Suppressor macrophage treated with lipopolysaccharide for 4 hours (primary cell): ENCODE measurements at places on chromosomes 1 and 21.

- DNase-seq: no peak
These were observed 155.2 kb upstream of the COA6 start for GRCh38 chr1:234218078-234218477.

DNA sequence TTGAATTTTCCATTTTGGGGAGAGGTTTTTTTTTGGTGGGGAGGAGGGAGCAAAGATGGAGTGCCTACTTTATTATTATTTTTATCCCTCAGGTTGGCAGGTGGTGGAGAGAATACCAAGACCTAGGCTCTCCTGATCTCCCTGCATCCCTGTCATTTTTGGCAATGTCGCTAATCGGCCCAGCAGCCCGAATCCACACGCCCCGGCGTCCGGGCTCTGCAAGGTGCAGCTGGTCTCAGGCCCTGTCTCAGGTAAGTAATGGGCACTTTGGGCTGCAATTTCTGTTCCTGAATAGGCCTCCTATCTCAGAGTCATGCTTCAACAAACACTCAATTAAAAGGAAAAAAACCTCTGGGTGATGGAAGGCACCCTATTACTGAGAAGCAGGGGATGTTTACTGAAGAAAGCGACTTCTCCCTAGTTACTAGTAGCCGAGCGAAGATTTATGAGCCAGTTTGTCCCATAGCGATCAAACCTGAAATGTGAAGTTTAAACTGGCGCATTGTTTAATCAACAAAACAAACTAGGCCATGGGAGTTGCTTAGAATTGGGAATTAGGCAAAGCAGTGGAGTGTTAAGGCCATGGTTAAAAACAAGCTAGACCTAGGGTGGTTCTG is 137.8 kb downstream of the RWDD3 start:
- DNase-seq: no peak

GRCh38 chr1:20423169-20423795 is 62.7 kb downstream of the CAMK2N1 start:
- no peak for DNase-seq

DNA sequence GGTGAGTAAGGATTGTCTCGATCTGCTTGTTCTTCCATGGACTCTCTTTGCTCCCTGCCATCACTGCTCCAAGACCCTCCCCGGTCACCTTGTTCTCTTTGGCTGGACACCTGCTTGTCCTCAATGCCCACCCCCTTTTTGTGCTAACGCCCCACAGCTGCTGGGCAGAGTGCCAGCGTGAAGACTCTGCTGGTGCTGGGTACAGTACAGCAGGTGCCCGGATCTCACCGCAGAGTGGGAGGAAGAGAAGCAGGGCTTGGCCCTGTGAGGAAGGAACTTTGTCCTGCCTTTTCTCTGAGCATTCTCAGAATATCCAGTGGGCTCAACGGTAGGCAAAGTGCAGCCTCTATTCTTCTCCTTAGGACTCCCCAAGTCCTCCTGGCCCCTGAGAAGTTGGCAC is 90.1 kb downstream of the PLXNA2 start:
- DNase-seq: no peak

DNA sequence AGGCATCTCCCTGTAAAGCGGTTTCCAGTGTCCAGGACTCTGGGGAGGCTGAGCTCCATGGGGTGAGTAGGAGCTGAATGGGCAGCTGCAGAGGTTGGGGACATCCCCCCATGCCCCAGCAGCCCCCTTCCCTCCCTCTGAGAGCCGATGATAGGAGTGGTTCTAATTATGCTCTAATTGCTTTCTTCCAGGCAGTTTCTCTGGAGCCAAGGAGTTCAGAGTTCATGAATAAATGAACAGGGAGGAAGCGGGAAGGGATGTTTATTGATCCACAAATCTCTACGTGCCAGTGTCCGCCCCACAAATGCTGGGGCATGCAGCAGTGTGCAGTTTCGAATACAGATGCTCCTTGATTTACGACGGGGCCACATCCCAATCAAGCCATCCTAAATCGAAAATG is 15.6 kb downstream of the NKAIN1 start:
- no peak for DNase-seq

- DNase-seq: peak; percentile 92
These were observed 17.5 kb upstream of the VSIG8 start for GRCh38 chr1:159879977-159880376.

DNA sequence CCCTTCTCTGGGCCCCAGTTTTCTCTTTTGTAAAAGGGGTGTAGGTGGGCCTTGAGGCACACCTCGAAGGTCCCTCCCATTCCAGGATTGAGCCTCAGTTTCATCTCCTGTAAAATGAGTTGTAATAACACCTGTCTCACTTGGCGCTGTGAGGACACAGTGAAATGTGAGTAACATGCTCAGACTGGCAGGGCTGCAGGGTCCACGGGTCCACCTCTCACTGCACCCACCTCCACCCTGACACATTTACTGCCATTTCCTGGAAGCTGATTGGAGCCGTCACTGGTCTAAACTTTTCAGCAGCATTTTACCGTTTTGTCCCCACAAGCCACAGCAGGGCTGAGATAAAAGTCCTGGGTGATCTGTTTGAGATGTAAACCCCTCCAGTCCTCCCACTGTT is 398.0 kb downstream of the PTPRU start:
- no peak for DNase-seq

- DNase-seq: peak; percentile 90
These were observed 45.1 kb downstream of the CAPN8 start for GRCh38 chr1:223620297-223620897.

DNA sequence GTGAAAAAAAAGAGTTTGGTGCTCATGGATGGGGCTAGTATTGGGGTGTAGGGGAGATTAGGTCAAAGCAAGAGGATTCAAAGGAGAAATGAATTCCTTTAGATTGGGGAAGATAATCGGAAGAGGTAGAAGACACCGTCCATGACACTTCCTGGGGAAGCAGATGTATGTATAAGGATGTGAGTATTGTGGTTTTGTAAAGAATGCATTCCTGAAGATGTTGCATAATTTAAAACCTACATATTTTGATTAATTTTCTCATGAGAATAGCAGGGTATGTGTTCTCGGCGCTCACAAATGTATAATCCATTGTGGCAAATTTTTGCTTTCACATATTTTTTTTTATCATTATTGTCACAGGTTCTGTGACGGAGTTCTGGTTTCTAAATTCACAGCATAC is 5.5 kb upstream of the LGALS8 start:
- DNase-seq: no peak

DNA sequence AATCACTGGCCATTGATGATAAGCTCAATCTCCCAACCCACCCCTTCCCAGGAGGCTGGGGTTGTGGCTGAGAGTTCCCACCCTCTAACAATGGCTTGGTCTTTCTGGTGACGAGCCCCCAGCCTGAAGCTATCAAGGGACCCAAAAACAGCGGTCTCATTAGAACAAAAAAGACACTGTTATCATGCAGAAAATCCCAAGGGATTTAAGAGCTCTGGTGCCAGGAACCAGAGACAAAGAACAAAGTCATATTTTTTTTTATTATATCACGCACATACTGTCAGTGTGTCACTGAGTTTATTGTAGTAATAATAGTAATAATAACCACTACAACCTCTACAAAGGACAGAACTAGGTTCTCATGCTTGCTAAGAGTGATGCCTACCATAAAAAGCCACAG is 43.9 kb downstream of the CCDC185 start:
- no peak for DNase-seq

GRCh38 chr1:165854101-165854845 is 26.9 kb downstream of the UCK2 start:
- DNase-seq: peak; percentile 89

DNA sequence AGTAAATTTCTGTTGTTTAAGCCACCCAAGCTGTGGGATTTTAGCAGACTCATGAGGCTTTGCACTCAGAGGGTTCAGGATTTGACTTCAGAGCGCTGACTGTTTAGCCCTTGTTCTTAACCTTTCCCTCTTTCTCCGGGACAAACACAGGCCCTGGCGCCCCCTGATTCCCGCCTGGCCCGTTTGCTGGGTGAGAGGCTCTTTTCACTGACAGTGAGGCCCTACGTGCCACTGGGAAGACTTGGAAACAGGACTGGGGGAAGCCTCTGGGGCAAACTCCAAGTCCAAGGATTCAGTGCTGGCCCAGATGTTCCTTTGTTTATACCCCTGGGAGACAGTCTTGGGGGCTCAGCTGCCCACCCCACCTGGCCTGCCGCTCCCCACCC is 11.7 kb upstream of the TRIM63 start:
- no peak for DNase-seq

DNA sequence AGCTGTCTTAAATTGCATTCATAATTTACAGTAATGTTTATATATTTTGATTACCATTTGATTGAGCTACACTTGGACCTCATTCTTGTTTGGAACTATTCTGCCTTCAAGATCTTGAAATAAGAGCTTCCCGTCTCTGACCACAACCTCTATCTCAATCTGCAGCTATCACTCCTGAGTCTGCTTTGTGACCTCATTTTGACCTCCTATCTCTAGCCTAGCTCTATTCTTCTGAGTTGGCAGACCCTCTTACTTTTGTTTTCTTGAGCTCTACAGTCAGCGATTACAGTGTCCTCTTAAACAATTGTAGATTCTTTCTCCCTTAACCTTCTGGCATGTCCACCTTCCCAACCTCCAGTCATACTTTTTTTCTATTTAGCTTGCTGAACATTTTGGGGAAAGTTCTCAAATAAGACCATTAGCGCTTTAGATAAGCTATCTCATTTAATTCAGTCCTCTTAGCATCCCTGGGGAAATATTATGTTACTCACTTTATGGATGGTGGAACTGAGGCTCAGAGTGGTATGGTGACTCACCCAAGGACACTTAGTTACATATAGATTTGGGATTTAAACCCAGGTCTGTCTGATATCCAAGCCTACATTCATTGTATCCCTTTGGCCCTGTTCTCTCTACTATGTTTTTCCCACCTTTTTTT is 19.1 kb downstream of the RPAP2 start:
- no peak for DNase-seq

GRCh38 chr1:72037745-72038343 is 244.5 kb downstream of the NEGR1 start:
- DNase-seq: peak; percentile 60

DNA sequence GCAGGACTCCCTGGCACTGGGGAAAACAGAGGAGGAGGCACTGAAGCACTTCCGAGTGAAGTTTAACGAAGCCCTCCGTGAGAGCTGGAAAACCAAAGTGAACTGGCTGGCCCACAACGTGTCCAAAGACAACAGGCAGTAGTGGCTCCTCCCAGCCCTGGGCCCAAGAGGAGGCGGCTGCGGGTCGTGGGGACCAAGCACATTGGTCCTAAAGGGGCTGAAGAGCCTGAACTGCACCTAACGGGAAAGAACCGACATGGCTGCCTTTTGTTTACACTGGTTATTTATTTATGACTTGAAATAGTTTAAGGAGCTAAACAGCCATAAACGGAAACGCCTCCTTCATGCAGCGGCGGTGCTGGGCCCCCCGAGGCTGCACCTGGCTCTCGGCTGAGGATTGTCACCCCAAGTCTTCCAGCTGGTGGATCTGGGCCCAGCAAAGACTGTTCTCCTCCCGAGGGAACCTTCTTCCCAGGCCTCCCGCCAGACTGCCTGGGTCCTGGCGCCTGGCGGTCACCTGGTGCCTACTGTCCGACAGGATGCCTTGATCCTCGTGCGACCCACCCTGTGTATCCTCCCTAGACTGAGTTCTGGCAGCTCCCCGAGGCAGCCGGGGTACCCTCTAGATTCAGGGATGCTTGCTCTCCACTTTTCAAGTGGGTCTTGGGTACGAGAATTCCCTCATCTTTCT is 75.5 kb downstream of the PIK3CD start:
- no peak for DNase-seq

- DNase-seq: no peak
These were observed 14.7 kb downstream of the KIF21B start for GRCh38 chr1:201008666-201009360.

DNA sequence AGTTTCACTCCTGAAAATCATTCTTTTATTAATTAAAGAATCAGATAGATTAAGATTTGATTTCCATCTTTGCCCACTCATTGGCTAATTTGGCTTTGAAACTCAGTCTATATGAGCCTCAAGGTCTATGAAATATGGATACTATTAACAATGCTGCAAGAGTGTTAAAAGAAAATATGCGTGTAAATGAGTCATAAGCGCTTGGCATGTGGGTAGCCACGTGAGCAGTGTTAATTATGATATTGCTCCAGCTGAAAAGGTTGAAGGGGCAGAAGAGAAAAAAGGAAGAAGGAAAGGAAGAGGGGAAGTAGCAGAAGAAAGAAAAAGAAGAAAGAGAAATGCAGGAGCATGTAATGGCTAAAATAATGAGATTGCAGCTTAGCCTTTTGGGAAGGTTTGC is 151.4 kb downstream of the CHRM3 start:
- DNase-seq: no peak

GRCh38 chr1:48332115-48332514 is 109.6 kb downstream of the SLC5A9 start:
- no peak for DNase-seq

DNA sequence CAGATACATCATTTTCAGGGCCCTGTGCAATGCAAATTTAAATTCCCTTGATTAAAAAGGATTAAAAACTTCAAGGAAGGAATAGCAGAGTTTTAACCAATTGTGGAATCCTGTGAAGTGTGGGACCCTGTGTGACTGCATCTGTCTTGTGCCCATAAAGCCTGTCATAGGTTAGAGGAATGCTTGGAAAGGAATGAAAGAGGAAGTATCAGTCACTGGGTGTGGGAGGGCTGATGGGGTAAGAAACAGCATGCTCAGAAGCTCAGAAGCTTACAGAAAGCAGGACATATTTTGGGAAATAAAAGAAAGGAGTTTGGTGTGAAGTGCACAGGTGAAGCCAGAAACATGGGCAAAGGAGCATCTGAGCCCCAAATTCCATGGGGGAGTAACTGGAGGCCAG is 150.8 kb upstream of the ETV3 start:
- peak; percentile 86 for DNase-seq

GRCh38 chr1:114094363-114094634 is 59.4 kb downstream of the SYT6 start:
- peak; percentile 61 for DNase-seq

GRCh38 chr1:81915937-81916336 is 115.2 kb downstream of the ADGRL2 start:
- no peak for DNase-seq

- no peak for DNase-seq
These were observed 34.5 kb downstream of the EPS15 start for GRCh38 chr1:51484591-51484990.

DNA sequence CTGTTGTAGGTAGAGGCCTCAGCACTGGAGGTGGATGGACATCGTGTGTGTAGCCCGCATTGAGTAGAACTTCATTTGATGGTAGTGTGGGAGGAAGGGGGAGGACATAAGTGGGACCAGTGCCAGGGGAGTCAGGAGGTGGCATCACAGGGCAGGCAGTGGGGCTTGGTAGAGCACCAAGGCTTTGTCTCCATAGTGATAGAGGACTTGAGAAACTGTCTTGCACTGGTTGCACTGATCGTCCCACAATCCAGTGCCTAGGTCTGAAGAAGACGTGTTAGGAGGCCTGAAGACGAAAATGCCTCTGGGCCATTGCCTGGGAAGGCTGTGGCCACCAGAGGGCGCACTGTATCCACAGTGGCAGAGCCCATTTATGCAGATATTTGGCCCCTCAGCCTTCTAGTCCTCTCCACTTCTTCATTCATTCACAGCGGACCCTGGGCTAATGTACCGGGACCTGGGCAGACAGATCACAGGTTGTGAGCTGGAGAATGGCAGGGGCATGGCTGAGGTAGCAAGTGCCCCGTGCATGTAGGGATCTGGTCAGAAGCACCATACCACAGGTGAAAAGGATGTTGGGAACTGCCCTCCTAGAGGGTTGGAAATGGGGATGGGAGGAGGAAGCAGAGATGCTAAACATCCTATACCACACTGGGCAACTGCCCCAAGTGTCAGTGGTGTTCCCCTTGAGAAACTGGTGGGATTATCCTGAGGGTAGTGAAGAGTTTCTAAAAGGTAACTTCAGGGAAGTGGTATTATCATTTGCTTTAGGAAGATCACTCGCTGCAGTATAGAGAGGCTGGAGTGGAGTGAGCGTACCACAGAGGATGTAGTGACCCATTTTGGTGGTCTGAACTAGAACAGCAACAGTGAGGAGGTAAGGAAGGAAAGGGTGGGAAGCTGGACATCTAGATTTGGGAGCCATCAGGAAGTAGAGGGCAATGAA is 95.3 kb downstream of the PIK3R3 start:
- peak; percentile 88 for DNase-seq
